SK-MEL-5 (cell line): ENCODE measurements at places on chromosomes 1 and 21. TPM values are rescaled to one million over a fixed set of nuclear protein-coding genes. Genes with fewer than 3 reads are reported as not detected.

SLC45A3 gene
- total RNA-seq = 5.5 and 5.8 TPM in 2 replicates

MROH7 gene
- total RNA-seq = 0.11 TPM in 1 of 2 replicates, not detected in the other

MEX3A gene
- 3.0 and 3.4 TPM in 2 replicates for total RNA-seq

FMO3 gene
- total RNA-seq = 0.11 and 0.21 TPM in 2 replicates

ORC1 gene
- total RNA-seq = 9.8 and 10.3 TPM in 2 replicates

DRAM2 gene
- 63.1 and 66.4 TPM in 2 replicates for total RNA-seq

TSPEAR gene
- total RNA-seq = not detected in 2 replicates

LYPD8 gene
- total RNA-seq = 2.3 and 2.4 TPM in 2 replicates

SPRR2A gene
- not detected in 2 replicates for total RNA-seq

ELF3 gene
- 0.13 TPM in 1 of 2 replicates, not detected in the other for total RNA-seq

CLCA4 gene
- total RNA-seq = not detected in 2 replicates

KCNK2 gene
- 2.0 and 5.1 TPM in 2 replicates for total RNA-seq

AIM2 gene
- 2.9 and 3.1 TPM in 2 replicates for total RNA-seq

RORC gene
- total RNA-seq = 0.03 TPM in 1 of 2 replicates, not detected in the other

NEK2 gene
- total RNA-seq = 25.4 and 25.5 TPM in 2 replicates

- DNase-seq = peak; percentile 28
Observed at GRCh38 chr1:234970731-234971476, 157.7 kb downstream of the TOMM20 start.

DNA sequence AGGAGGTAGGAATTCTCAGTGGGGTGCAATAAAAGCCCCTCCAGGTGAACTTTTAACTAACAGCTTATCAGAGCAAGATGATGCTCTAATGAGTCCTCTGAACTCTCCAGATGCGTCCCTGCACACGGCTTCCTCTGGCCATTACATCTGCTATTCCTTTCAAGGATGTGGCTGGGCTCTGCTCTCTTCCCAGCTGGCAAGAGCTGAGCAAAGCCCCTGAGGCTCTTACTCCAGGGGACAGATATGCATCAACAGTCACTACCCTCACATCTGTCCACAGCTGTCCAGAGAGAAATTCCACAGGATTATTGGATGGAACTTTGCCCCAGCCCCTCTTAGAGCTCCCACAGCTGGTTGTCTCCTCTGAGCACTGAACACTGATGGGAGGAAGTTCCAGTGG lies 267.8 kb downstream of the C1orf94 start:
- DNase-seq = no peak

- DNase-seq = no peak
Observed at GRCh38 chr1:183245357-183245756, 59.3 kb downstream of the LAMC2 start.

DNA sequence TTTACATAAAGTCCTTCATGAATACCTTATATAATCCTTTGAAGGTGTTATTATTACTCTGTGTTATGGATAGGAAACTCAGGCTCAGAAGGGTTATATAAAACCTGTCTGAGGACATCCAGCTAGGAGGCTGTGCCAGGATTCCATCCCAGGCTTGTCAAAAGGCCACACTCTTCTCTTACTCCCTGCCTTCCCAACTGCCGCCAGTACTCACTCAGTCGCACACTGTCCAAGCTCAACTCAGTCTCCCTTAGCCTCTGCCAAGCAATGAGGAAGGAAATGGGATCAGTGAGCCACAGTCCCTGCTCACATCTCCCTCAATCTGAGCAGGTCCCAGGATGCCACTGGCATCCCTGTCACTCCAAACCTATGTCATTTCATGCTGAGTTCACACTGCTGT lies 94.4 kb downstream of the NAV1 start:
- no peak for DNase-seq

GRCh38 chr1:166489670-166490436 lies 323.1 kb upstream of the FAM78B start:
- DNase-seq = peak; percentile 54

GRCh38 chr1:110049801-110050601 lies 15.6 kb downstream of the STRIP1 start:
- DNase-seq = no peak

GRCh38 chr1:41018018-41018410 lies 3.5 kb downstream of the SLFNL1 start:
- DNase-seq = no peak

DNA sequence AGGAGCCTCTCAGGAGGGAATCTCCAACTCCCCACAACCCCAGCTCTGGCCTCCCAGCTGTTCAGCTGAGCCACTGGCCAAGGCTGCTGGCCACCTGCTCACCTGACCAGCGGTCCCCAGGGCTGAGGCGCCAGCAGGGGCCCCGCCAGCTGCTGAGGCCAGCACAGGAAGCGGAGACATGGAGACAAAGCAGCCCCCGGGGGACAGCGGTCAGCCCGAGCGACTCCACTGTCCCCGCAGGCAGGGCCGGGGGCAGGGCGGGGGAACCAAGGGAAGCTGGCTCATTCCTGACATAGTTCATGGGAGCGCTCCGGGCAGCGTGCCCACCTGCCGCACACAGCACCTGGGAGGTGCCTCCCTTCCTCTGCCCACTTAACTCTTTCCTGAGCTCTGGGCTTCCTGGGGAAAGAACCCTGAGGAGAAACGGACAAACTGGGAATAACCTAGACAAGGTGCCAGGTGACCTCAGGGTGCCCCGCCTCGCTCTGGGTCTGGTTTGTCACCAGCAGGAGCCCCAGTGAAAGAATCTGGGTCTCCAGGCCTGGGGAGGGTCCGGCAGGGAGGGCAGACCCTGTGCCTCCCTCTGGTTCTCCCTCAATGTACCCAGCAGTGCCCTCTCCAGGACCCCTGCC lies 10.7 kb downstream of the EPHA2 start:
- DNase-seq = no peak

- no peak for DNase-seq
Observed at GRCh38 chr1:105894006-105894405, 1162.5 kb upstream of the PRMT6 start.

- DNase-seq = no peak
Observed at GRCh38 chr1:179973198-179974110, 18.8 kb downstream of the CEP350 start.

GRCh38 chr1:84687714-84688462 lies 2.4 kb downstream of the SSX2IP start:
- no peak for DNase-seq

GRCh38 chr21:44820851-44821250 lies 3.0 kb upstream of the SUMO3 start:
- no peak for DNase-seq

- DNase-seq = no peak
Observed at GRCh38 chr1:93087532-93087931, 8.4 kb downstream of the MTF2 start.

- DNase-seq = no peak
Observed at GRCh38 chr21:14491269-14491681, 54.8 kb downstream of the SAMSN1 start.

GRCh38 chr1:53625766-53626520 lies 113.0 kb downstream of the GLIS1 start:
- no peak for DNase-seq

GRCh38 chr1:172394141-172394751 lies 26.2 kb upstream of the C1orf105 start:
- DNase-seq = peak; percentile 58

DNA sequence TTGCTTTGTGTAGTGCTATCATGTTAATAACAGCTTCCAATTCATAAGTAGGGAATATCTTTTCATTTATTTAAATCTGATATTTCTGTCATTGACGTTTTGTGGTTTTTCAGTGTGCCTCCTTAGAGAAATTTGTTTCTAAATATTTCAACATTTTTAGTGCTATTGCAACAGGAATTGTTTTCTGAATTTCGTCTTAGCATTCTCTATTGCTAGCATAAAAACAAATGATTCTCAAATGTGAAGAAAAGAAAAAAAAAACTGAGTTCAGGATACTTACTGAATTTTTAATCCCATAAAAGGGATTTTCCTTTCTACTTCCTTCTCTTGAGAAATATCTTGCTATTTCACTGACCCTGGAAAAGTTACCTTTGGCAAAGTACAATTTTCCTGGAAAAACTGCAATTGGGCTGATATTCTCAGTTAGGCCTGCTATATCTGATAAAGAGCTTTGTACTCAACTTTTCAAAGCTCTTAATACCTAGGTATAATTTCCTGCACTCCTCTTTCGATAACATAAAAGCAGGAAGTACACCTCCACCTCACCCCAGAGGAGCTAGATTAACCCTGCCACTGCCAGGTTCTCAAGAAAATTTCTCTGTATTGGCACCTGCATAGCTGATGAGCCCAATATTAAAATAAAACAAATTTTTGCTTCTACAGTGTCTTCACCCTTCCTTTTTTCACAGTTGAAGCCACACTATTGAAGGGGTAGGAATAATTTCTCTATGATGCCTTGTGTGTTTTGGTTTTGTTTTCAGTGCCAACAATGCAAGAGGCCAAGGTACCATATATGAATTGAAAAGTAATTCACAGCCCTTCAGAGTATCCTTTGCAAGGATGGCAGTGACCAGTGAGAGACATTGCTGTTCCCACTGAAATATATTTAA lies 35.6 kb downstream of the PTPN14 start:
- DNase-seq = no peak

GRCh38 chr1:166882893-166883292 lies 6.8 kb upstream of the TADA1 start:
- DNase-seq = no peak

- peak; percentile 80 for DNase-seq
Observed at GRCh38 chr21:43609501-43610340, 49.6 kb downstream of the HSF2BP start.

DNA sequence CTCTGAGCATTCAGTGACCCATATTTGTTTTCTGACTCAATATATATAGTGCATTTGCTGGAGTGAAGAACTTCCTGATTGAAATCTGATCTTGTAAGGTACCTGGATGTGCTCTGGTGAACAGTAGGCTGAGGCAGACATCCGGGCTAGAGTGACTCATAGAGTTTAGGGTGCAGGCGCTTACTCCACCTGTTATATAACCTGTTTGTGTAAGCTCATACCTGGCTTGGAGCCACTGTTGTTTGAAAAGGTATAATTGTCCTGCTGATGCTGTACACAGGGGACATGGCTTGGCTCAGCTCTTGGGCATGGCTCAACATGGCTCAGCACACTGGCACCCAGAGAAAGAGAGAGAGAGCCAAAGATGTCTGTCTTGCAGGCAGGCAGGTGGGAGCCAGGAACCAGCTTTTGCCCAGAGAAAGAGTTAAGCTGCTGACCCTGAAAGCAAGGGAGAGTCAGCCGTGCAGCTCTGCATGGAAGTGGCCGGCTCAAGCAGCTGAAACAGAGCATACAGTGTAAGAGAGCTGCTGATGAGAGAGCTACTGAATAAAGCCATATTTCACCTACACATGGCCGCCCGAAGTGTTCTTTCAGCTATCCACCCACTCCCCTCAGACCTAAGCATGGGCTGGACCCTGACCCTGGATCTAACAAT lies 43.2 kb downstream of the GJA5 start:
- no peak for DNase-seq

DNA sequence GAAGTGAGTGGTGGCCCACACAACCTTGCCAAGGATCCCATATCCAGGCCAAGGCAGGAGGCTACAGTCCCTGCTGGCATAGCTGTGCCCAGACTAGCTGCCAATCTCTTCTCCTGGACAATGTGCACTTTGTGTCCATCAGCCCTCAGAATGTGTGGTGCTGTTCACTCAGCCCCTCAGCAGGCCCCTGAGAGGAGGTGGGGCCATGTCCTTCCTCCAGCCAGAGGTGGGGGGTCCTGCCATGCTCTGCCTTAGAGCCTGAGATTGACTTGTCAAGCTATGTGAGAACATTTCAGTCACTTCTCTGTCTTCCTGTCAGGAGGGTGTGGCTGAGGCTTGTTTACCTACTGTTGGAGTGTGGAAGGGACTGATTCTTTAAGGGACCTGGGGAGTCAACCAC lies 1.4 kb downstream of the NCF2 start:
- DNase-seq = peak; percentile 16

DNA sequence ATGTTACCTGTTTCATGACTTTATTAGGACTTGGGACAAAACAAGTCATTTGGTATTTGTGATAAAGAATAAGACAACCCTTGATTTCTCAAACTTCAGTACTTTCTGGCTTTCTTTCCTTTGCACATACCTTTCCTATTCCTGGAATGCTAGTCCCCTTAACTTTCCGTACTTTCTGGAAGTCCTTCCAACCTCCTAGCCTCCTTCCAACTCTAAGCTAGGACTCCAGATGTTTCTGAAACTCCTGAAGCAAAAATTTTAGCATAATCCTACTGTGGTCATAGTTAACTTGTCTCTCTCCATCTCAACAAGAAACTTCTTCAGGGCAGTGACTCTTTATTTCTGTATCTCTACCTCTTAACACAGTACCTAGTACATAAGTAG lies 19.8 kb upstream of the C1orf105 start:
- DNase-seq = no peak

GRCh38 chr1:53334312-53334711 lies 6.4 kb upstream of the LRP8 start:
- no peak for DNase-seq

GRCh38 chr1:197200272-197200899 lies 53.9 kb upstream of the ASPM start:
- DNase-seq = peak; percentile 30

DNA sequence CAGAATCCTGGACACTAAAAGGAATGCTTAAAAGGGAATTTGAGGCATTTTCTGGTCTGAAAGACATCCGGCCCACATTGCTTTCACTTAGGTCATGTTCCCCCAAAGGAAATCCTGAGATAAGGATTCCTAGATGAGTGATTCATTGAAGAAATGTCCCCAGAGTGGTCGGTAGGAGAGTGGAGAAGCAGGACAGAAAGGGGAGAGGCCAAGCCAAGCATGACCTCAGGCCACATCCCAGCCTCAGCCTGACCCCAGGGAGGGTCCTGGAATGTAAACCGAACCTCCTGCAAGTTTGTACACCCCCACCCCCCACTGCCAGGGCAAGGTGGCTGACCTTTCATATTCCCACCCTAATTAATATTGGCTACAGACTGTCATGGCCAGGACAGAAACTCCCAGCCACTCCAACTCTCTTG lies 16.6 kb downstream of the HIVEP3 start:
- no peak for DNase-seq

DNA sequence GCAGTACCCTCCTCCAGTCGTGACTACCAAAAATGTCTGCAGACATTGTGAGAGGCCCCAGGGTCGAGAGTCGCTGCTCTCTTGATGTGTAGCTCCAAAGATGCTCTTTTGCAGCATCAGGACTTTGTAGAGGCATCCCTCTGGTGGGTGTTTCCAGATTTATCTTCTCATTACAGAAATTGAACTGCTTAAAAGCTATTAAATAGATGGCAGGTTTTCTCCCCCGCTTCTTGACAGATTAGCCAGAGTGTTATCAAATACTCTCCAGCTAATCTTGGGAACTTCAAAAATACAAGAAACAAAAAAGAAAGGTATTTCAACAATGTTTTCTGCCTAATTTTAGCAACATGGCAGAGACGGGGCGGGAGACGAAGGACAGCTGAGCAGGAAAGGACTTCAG lies 265.2 kb downstream of the KIF26B start:
- DNase-seq = no peak

DNA sequence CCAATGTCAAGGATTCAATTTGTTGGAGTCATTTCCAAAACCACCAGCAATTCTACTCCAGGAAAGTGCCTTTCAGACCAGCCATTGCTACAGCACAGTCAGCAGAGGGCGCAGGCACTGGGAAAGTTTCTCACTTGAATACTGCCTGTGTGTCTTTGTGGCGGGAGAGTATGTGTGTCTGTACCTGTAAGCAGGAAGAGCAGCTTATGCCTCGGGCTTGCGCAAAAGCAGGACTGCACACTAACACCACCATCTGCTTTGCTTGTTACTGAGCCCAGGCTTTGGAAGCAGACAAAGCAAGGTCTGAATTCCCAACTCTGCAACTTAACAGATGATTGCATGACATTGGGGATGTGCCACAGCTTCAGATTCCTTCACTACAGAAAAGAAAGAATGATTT lies 7.0 kb upstream of the CTSE start:
- peak; percentile 84 for DNase-seq
